ENCODE measurements at places on chromosomes 1 and 21. TPM values are rescaled to one million over a fixed set of nuclear protein-coding genes. Genes with fewer than 3 reads are reported as not detected.

GSTM1 gene
- not detected for total RNA-seq

RUNX3 gene
- 1.8 TPM for total RNA-seq

CELA3A gene
- not detected for total RNA-seq

NBPF20 gene
- 2.4 TPM for total RNA-seq

DAB1 gene
- total RNA-seq: not detected

DNA sequence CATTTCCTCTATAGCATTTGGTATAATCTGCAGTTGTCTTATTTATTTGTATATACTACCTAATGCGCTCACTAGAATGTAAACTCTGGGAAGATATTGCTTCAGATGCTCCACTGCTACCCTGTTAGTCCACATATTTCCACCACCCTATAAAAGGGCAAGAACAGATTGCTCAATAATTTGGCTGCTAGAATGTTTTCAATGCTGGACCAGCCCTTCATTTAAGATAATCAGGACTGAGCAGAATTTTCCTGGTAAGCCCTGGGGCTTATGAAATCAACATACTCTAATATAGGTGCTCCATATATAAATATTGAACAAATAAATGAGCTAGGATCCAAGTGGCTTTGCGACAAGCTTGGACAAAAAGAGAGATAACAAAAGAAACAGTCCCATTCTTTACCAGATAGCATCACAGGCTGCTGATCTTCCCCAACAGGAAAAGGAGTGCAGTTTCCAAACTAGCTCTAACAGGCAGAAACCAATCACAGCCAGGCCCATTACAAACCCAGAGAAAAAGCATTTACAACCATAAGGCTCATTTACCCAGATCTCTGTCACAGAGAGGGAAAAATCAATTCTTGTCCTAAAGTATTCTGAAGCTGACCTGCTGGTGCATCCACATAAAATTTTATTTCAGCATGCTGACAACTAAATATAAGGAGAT is 8.3 kb downstream of the BCAR3 start:
- DNase-seq: no peak

- no peak for DNase-seq
These were observed 1140.2 kb downstream of the NCAM2 start for GRCh38 chr21:22138297-22139016.

- peak; percentile 81 for DNase-seq
These were observed at the start of gene TINAGL1 for GRCh38 chr1:31576201-31576669. TSS of gene TINAGL1 (plus strand) at chr1:31576515. CDS start at chr1:31577149, 634 bp downstream.

DNA sequence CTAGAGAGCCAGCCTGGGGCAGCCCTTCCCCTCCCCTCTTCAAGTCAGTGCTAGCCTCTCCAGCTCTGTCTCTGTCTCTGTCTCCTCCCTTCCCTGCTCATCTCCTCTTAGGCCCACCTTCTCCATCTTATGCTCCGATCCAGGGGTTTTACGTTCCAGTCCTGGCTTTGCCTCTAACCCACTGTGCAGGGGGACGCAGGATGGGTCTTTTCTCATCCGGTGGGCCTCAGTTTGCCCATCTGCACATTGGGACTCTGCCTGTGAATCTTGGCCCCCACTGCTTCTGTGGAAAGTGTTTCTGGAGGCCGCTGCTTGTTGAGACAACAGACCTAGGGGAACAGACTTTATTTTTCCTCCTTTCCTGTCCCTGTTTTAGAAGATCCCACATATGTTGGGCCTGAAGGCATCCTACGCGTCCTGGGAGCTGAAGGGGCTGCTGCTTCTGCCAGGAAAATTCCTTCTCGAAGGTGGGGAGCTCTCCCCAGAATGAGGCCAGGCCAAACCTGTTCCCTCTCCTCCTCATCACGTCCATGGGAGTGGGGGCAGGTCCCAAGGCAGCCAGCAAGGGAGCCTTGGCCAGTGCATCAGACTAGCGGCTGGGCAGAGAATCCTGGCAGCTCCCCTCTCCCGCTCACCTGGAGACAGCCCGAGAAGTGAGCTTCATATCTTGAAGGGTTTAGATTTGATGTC is 99.5 kb upstream of the CSF3R start:
- no peak for DNase-seq

DNA sequence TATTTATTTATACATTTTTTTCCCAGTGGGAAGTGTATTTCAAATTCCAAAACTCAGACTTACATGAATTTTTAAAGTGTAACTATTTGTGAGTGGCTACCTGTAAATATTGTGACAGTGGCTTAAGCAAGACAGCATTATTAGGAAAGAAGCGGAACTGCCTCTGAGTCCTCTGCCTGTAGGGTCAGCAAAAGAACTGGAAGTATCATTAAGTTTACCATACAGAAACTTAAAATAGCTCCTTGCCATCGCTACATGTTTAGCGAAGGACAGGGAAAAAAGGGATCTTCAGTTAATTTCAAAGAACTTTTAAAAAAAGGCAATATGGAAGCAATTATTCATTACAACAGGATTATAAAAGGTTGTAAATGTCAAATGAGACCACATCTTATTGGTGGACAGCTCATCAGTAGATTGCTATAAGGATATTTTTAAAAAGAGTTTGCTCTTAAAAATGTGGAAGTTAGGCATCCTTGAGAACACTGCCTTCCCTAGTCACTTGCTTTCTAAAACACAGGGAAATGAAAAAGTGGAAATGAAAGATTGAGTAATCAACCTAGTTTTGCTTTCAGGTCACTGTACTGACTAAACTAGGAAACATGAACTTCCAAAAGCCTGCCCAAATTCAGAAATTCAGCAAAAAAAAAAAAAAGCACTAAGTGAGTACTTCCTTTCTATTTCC is 39.2 kb downstream of the NSL1 start:
- no peak for DNase-seq

Measured in osteoblast (primary cell).